Aorta (tissue), 5 donors: ENCODE measurements at places on chromosomes 11 and 22. TPM values are rescaled to one million over a fixed set of nuclear protein-coding genes. Genes with fewer than 3 reads are reported as not detected.

Gene MS4A6E
- polyA plus RNA-seq, result not detected

Gene C1QTNF5
- polyA plus RNA-seq, result 19.1 TPM

Gene PIK3IP1
- polyA plus RNA-seq, result 44.9 TPM

Gene MICAL2
- 245 TPM for polyA plus RNA-seq

Gene MYO18B
- polyA plus RNA-seq, result 10.1 TPM

- no peaks in the 10 kb centered on the region for H3K4me1 ChIP-seq
- H3K36me3 ChIP-seq, result no peaks in the 10 kb centered on the region
- no peaks in the 10 kb centered on the region for H3K27me3 ChIP-seq
- DNase-seq, result no peak
Observed at GRCh38 chr11:116211147-116211546, 561.6 kb downstream of the BUD13 start.

Gene VPS51
- polyA plus RNA-seq, result 73.0 TPM

- DNase-seq, result peak; percentile 20
- no peak overlapping the region for H3K27ac ChIP-seq
- no peaks in the 10 kb centered on the region for H3K27me3 ChIP-seq
- no peak overlapping the region for H3K4me3 ChIP-seq
Observed at GRCh38 chr22:18104566-18104965, 6.0 kb upstream of the TUBA8 start.

GRCh38 chr11:13347901-13348300 lies 70.3 kb downstream of the BMAL1 start:
- no peaks in the 10 kb centered on the region for H3K27me3 ChIP-seq
- H3K4me3 ChIP-seq, result no peak overlapping the region
- no peaks in the 10 kb centered on the region for H3K36me3 ChIP-seq
- no peaks in the 10 kb centered on the region for H3K4me1 ChIP-seq

Gene VPREB3
- not detected for polyA plus RNA-seq
